ENCODE measurements at places on chromosomes 7 and 10.
A peak's percentile ranks its signal among the peaks of the same experiment; 100 is the strongest.

DNA sequence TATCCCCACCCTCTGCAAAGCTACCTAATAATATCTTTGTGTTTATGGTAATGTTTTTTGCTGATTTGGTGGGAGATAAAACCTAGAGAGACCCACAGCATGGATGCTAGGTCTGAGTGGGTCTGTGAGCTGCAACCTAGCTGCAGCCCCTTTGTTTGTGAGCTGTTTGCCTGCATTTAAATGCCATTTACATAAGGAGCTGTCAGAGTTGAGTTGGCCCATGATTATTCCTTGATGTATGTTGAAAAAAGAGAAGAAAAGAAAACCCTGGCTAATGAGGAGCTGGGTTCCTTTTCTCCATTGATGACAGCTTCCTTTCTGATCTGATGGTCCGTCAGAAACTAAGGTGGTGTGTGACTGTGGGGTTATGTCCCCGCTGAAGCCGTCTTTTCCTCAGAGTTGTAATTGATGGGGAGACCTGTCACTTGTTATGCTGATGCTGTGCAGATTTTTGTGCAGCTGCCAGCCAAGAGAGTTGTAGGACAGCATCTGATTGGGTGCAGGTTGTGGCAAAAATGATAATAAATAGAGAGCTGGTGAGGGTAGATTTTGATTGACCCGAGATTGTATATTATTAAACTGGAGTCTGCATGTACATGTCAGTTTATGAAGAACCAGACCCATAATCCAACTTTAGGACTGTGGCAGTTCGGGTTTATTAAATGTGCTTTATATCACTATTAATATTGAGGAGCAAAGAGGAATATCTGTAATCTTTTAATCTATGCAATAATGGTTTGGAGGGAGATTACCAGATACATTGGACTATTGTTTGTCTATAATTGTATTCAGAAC is 219.8 kb downstream of the AUTS2 start:
- no peak for DNase-seq

GRCh38 chr7:75809396-75809795 is 4.2 kb downstream of the CCL24 start:
- no peak for DNase-seq

- DNase-seq: no peak
Measured at GRCh38 chr7:132213583-132213982, 362.7 kb downstream of the PLXNA4 start.

GRCh38 chr7:130393841-130394411 is 13.6 kb downstream of the CPA1 start:
- no peak for DNase-seq

- no peak for DNase-seq
Measured at GRCh38 chr10:130202984-130203621, 66.9 kb downstream of the GLRX3 start.

- DNase-seq: peak; percentile 67
Measured at GRCh38 chr7:27173956-27174873, at the start of gene HOXA10. HOXA10 (minus strand) TSS chr7:27174320; CDS start chr7:27174306, 14 bp downstream.

GRCh38 chr10:49162761-49163310 is 25.4 kb downstream of the TMEM273 start:
- no peak for DNase-seq

DNA sequence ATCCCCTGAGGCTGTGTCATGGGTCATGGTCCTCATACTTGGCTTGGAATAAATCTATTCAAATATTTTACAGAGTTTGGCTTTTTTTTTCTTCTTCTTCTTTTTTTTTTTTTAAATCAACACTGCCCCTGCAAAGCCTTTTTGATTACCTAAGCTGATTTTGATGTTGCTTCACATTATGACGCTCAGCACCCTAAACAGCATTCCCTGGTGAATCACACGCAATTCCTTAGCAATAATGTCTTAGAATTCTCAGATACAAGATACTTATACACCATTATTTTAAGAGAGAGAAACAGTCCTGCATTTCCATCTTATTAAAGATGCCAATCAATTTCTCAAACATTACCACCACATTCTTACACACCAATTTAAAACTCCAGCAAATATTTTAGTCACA is 323.7 kb upstream of the IGFBP3 start:
- DNase-seq: peak; percentile 71

DNA sequence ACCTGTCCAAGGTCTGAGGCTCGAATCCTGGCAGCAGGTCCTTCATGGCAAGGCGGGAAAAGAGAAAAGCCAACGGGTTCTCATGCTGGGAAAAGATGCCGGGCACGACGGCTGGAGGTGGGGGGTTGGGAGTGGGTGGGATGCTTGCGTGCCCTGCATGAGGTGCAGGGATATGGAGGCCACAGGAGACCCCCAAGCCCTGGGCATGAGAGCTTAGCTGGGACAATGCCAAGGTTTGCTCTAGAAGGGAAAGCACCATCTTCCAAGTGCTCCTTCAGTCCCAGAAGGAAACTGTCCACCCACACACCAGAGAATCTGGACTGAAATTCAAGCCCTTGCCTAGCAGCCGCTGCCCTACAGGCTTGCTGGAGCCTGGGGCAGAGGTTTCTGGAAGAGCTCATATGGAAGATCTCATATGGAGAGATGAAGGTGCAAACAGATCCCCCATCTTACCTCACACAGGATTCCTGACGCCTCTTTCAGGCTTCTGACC is 64.3 kb downstream of the ZRANB1 start:
- DNase-seq: no peak

- DNase-seq: no peak
Measured at GRCh38 chr10:64040781-64041180, 519.6 kb downstream of the REEP3 start.

DNA sequence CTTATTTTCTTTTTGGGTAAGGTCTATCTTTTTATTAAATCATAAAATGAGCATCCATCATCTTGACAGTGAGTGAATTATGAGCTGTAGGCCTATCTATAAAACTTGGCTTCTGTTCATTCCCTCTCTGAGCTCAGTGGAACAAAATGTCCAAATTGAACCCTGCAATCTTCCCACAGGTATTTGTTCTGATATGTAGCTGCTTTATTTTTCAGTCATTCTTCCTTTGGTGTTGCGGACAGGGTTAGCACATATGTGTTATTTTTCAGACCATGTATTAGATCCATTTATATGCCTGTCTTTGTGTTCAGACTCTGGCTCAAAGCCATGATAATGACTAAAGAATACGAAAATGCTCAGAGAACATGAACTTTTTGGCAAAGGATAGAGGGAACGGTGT is 201.6 kb upstream of the KIAA1217 start:
- peak; percentile 33 for DNase-seq

- peak; percentile 38 for DNase-seq
Measured at GRCh38 chr10:110528224-110528996, 30.7 kb downstream of the DUSP5 start.

- no peak for DNase-seq
Measured at GRCh38 chr7:141262101-141263090, 188.5 kb downstream of the TMEM178B start.

- DNase-seq: peak; percentile 67
Measured at GRCh38 chr10:52459097-52459496, 145.0 kb downstream of the DKK1 start.

DNA sequence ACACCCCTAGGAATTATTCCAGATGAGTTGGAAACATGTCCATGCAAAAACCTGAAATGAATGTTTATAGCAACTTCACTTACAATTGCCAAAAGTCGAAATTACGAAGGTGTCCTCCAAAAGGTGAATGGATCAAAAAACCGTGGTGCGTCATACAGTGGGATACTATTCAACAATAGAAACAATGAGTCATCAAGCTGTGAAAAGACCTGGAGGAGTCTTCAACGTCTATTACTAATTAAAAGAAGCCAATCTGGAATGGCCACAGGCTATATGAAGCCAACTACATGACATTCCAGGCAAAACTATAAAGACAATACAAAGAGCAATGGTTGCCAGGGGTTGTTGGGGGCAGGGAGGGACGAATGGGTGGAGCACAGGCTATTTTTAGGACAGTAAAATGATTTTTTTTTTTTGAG is 12.6 kb upstream of the PPP2R2D start:
- DNase-seq: no peak

DNA sequence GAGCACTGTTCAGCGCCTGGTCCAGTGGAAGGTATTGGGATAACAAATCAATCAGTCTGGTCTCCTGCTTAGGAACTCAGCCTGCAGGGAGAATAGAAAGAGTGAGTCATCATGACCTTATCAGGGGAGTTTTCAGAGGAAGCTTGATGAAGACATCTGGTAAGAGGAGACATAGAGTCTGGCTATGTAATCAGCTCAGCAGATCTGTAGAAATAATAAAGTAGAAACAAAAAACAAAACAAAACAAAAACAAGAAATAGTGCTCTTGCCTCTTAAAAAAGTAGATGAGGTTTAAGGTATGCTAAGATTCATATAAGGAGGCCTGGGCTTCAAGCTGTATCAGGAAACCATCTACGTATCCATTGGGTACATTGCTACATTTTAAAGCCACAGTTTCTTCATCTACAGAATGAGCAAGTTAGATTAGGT is 14.4 kb downstream of the TAS2R41 start:
- DNase-seq: peak; percentile 81

DNA sequence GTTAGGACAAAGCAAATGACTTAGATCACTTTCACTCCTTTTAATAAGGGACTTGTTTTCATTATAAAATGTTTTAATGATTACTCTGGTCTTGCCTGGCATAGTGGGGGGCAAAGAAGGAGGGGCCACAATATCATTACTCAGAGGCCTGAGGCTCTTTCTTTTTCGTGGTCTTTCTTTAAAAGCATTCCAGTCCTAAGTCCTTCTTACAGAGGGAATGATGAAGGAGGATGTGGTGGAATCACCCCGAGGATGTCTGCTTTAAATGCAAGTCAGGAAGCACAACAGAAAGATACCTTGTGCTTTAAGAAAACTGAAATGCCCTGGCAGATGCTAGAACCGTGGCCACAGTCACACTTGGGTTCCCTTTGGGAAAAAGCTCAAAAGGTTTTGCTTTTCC is 379.1 kb downstream of the INHBA start:
- DNase-seq: peak; percentile 49

DNA sequence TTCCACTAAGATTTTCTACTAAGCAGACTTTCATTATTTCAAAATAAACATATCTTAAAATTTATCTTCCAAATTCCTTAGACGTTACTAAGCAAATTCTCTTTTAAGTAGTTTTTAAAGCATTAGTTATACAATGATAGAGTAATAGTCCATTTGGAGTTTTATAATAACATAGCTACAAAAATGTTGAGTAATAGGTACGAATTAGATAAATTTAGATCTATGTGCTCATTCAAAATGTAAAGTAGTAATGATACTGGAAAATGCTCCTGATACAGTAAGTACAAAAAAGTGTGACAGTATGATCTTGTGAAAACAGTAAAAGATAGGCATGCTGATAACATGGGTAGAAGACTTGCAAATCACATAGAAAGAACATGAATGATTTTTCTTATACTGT is 4.5 kb downstream of the DMTF1 start:
- peak; percentile 19 for DNase-seq

GRCh38 chr10:28714401-28715053 is 37.2 kb downstream of the BAMBI start:
- DNase-seq: no peak

- DNase-seq: no peak
Measured at GRCh38 chr7:45044338-45044737, 44.3 kb downstream of the CCM2 start.

GRCh38 chr10:90435296-90435695 is 422.5 kb downstream of the HTR7 start:
- no peak for DNase-seq

GRCh38 chr10:85105614-85106255 is 777.3 kb downstream of the CCSER2 start:
- DNase-seq: no peak

DNA sequence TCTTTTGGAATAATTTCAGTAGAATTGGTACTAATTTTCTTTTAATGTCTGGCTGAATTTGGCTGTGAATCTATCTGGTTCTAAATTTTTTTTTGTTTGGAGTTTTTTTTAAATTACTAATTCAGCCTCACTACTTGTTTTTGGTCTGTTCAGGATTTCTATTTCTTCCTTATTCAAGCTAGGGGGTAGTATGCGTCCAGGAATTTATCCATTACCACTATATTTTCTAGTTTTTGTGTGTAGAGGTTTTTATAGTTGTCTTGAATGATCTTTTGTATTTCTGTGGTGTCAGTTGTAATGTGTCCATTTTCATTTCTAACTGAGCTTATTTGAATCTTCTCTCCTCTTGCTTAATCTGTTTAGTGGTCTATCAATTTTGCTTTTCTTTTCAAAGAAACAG is 48.9 kb upstream of the ICA1 start:
- DNase-seq: no peak

GRCh38 chr10:17043586-17043985 is 86.0 kb downstream of the CUBN start:
- no peak for DNase-seq

DNA sequence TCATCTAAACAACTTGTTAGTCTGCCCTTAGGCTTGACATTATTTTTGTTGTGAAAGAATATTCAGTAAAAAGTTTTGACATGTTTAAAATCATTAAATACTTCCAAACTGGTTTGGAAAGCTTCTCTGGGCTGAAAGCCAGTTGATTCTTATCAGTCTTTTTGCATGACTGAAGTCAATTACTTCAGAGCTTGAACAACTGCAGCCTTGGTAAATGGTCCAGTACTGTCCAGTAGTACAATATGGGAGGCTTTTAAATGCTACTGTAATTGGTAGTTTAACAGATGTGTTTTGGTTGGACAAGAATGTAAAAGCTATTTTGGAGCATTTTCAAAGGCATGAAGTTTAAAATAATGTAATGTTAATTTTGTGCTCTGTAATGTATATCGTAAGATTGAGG is 103.4 kb downstream of the SDK1 start:
- peak; percentile 38 for DNase-seq

DNA sequence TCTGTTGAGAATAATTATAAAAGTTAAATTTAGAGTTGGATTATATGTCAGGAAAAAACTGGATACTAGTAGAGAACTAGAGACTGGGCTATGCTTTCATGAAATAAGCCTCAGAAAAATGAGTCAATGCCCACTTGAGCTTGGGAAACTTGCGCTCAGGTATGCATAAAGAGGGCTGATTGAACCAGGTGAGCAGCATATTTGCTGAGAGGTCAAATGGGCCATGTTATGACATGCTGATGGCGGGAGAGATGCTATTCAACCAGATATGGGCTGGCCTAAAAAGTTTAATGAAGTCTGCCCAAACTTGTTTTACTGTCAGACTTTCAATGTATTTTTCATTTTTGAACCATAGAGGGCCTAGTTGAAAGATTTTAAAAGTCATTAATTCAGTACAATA is 837.6 kb upstream of the GHITM start:
- no peak for DNase-seq

DNA sequence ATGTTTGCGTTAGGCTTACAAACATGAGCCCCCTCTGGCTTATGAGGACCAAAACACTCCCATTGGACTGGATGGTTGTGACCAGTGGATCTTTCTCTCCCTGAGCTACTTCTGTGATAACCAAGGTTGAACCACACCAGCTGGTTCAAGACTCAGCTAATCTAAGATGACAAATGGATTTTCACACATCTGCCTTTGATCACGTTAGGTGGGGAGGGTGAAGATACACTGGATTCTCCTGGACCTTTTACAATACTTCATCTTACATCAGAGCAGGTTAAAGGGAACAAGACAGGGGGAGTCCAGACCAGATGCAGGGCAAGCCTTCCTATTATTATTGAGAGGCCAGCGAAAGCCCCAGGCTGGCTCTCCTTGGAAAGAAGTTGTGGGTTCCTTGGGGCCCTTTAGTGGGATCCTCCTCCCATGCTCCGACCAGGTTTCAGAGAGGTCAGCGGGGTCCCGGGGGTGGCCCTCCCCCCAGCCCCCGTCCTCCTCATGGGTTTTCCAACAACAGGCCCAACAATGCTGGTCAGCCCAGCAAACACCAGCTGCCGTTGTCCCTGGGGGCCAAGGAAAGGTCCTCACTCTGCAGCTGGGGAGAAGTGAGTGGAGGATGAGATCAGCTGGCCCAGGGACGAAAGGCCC is 2.8 kb downstream of the GFRA1 start:
- no peak for DNase-seq
